Substantia nigra (tissue), 51 donors: ENCODE measurements at places on chromosomes 6 and 20.
A peak's percentile ranks its signal among the peaks of the same experiment; 100 is the strongest.

GRCh38 chr20:15316556-15316955 is 979.1 kb upstream of the FLRT3 start:
- no peak for DNase-seq

GRCh38 chr20:16368645-16369292 is 204.5 kb downstream of the KIF16B start:
- no peak for DNase-seq

- no peak for DNase-seq
Observed at GRCh38 chr6:157716251-157716995, 106.6 kb upstream of the SNX9 start.

DNA sequence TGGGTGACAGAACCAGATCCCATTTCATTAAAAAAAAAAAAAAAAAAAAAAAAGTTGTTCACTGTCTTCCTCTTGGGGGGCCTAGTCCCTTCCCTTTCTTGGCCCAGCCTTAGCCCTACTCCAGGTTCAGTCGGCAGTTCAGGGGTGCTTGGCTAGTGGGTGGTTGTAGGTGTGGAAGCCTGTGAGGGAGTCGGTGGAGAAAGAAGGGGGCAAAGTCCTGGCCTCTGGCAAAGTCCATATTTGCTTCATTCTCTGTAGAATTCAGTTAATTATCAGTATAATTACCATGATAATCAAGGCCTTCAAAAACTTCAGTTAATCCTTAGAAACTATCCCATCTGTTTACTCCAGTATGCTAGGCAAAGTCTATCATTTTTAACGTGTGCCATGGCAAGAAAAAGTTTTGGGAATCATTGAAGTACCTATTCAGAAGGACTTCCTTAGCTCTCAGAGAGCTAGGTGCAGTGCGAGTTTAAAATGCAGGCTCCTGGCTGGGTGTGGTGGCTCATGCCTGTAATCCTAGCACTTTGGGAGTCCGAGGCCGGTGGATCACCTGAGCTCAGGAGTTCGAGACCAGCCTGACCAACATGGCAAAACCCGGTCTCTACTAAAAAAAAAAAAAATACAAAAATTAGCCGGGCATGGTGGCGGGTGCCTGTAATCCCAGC is 205.7 kb upstream of the ARG1 start:
- DNase-seq, result no peak

DNA sequence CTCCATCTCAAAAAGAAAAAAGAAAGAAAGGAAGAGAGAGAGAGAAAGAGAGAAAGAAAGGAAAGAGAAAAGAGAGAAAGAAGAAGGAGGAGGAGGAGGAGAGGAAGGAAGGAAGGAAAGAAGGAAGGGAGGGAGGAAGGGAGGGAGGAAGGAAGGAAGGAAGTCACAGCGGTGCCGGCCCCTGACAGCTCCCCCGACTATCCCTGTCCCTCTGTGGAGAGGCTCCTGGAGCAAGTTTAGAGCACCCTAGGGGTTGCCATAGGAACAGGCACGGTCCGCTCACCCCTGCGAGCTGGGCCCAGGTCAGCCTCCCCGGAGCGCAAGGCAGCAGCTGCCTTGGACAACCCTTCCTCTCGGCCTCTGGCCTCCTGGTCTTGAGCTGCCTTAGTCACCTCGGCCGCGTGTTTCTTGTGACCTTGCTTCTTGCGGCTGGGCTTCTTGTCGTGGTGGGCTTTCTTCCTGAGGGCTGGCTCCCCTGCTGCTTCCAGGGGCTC is 6.8 kb downstream of the BNIP5 start:
- DNase-seq, result no peak

DNA sequence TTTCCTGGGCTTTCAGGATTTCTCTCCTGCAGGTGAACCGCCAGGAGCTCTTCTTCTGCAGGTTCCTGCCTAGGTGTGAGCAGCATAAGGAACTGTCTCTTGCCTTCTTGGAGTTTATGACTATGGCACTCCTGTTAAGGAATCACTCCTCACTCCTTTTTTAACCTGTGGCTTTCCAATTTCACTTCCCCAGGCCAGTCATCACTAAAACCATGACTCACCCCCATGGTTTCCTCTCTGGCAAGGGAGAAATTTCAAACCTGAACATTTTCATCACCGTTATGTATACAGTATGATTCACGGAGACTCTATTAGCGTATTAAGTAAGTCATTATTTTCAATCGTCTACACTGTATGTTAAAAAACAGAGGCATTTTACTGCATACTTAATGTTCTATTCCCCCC is 78.2 kb upstream of the ARID1B start:
- DNase-seq, result no peak

GRCh38 chr6:98416027-98416426 is 418.3 kb upstream of the POU3F2 start:
- peak; percentile 10 for DNase-seq

DNA sequence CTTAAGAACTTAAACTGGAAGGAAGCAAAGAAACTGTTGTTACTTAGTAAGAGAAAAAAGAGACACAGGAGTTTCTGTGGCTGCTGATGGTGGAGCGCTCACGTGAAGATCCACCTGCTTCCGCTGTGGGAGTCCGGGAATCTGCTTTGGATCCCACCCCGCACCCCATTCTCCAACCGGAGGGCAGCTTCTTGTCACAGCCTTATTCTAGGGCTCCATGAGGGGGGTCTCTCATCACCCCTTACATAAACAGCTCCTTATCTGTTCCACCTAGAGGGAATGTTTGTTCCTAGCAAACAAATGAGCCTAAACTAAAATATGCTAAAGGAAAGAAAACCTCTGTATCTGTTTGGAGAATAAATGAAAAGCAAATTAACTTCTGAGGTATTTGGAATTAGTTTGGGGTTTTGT is 280.5 kb downstream of the QKI start:
- DNase-seq, result no peak

- DNase-seq, result no peak
Observed at GRCh38 chr6:168877821-168878282, 375.8 kb downstream of the THBS2 start.

- no peak for DNase-seq
Observed at GRCh38 chr6:150753371-150754064, 112.0 kb upstream of the MTHFD1L start.

DNA sequence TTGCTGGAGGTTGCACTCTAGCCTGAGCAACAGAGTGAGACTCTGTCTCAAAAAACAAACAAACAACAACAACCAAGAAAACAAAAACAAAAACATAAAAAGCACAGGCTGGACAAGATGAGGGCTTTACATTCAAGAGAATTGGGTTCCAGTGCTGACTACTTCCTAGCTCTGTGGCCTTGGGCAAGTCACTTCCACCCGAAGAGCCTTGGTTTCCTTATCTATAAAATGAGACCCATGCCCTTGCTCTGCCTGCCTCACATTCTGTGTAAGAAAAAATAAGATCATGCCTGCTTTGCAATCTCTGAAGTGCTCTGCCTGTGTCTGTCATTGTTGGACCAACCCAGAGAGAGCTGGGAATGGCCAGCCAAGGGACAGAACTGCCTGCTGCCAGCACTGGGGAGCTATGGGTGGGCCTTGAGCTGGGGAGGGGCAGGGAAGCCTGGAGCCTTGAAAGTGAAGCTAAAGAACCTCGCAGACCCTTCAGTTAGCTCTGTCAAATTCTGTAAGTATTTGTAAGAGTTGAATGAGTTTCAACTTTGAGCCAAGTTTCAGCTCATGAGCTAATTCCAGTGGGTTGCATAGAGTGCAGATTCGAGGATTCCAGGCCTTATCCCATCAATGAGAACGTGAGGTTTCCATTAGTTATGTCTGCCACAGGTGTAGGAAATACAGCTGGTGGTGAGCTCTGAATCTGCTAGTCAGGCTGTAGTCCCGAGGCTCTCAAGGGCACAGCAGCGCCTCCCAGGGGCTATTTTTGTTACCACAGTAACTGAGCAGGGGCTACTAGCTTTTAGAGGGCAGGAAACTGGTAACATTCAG is 93.2 kb downstream of the DLGAP4 start:
- DNase-seq, result no peak

DNA sequence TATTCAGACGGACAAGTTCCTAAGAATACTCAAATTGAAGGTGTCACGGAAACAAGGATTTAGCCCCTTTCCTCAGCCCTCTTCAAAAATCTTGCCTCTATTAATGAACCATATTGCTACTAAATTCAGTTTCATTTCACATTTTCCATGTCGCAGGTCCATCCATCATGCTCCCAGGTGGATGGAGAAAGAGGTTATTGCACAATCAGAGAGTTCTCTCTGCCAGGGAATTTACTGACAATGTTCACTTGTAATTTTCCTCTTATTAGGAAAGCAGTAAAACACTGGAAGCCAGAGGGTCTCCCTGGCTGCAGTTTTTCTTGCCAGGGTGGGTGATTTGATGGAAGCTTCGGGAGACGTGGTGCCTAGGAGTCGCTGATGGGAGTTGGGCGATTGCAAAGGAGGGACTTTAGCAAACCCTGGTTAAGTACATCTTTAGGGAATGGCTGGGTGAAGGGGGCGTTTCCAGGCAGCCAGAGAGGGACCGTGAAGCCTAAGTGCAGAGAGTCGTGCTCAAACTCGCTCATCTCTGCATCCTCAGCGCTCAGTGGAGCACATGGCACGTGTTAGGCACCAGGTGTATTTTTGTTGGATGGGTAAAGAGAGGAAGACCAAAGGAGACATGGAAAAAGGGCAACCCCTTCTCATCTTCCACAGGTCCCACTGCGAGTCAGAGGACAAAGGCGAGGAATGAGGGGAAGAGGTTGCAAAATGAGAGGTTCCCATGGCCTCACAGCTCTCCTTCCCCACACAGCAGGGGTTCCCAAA is 321.9 kb upstream of the CDH4 start:
- DNase-seq, result no peak

GRCh38 chr6:95325916-95326315 is 251.4 kb upstream of the MANEA start:
- no peak for DNase-seq

GRCh38 chr6:106170030-106170791 is 84.1 kb downstream of the PRDM1 start:
- DNase-seq, result no peak

DNA sequence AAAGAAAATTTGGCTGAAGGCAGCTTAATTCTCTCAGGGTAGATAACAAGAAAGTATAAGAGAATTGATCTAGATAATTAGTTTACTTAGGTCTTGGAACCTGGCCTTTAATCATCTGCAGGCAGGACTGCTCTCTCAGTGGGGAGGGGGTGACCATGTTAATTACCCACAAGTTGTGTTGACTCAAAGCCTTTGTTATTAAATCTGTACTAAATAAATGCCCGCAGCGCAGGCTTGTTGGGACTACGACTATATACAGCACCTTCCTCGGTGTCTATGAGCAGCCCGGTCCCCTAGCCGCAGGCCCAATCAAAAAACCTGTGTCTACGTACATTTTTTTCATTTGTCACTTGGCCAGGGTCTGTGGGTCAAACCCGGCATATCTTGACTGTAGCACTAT is 15.6 kb upstream of the ZNF451 start:
- no peak for DNase-seq

DNA sequence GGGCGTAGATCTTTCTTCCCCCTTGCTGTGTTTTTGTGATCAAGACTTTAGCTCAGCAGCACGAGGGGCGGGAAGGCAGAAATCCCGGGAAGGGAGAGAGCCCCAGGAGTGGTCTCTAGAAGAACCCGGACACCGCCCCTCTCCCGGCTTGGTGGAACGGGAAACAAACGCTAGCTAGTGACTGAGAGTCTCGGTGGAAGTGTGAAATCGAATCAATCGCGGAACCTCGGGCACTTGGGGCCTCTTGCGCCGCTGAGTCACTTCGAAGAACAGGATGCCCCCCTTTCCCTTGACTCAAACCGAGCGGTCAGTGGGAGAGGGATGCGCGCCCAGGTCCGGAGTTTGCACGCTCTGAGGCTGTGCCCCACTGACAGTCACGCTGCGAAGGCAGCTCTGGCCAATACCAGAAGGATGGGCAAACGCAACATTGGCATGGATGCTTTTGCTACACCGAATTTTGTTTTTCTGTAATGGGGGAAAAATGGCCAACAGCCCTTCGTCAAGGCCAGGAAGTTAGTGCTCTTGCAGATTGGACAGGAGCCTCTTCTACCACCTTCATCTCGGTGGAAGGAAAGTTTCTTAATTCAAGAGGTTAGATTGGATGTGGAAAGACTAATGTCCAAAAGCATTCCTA is 1.6 kb upstream of the OLIG3 start:
- no peak for DNase-seq

GRCh38 chr20:45993197-45993951 is 15.3 kb upstream of the MMP9 start:
- DNase-seq, result no peak

DNA sequence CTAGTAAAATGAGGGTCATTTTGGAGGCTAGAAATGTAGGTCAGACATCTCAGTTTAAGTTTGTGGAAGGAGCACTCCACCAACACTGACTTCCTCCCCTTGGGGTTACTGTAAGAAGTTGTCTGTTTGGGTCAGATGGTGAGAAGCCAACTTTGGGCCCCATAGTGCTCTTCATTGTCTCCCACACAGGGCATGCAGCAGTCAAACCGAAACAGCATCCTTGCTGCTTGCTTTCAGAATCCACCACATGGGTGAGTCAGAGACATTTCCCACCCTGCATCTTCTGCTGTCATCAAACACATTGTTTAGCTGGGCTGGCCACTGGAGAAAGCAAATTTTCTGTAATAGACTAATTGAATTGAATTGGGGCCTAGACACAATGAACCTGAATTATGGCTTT is 16.8 kb downstream of the IL17F start:
- DNase-seq, result no peak

- DNase-seq, result no peak
Observed at GRCh38 chr6:21666201-21666691, 72.7 kb downstream of the SOX4 start.

DNA sequence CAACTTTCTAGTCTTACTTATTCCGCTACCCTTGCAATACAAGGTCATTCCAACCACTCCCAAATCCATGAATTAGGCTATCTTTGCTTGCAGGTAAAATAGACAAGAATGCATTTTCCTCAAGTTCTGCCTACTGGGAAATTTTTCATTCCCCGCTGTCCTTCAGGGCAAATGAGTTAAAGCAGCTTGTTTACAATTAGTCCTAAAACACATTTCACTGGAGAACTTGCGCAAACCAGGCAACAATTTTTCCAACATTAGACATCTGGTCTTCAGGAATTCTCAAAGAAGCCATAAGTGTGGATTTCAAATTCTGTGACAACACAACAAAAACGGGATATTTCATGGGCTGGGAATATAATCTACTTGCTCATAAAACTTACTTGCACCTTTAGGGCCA is 20.4 kb downstream of the SPINT4 start:
- no peak for DNase-seq

DNA sequence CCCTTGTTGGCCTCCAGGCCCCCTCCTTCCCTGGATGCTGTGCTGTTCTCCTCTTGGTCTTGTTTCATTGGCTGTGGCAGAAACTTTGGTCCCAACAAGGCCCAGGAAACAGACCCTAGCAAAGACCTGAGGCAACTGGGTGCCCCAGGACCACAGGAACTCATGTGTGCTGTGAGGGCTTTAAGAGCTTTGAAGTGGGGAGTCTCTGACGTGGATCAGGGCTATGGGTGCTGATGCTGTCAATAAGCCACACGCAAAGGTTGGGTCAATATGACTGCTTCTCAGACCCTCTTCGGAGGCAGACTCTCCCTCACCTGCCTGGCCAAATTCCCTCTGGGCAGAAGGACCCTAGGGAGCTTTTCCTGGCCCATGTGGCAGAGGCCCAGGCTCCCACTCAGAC is 91.5 kb upstream of the MLN start:
- no peak for DNase-seq
